ENCODE measurements at places on chromosomes 13 and 19.

DNA sequence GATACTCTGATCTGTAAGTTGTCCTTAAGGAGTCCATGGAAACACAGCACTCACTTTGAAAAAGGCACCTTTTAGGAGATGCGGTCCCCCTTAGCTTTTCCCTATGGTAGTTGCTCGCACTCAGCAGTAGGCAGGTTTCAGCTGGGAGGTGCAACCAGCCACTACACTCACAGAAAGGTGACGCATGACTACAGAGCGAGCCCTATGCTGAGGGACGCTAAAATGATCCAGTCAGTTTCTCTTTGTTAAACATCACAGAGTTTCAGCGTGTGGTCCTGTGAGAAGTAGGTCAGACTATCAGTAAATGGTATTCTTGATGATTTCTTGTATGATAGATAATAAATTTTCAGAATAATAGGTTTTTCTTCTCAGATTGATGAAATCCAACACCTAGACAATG is 362.7 kb upstream of the MIR17HG start:
- H3K36me3 ChIP-seq, result no peaks in the 10 kb centered on the region
- DNase-seq, result no peak
- H3K27ac ChIP-seq, result no peak overlapping the region
- H3K4me3 ChIP-seq, result no peak overlapping the region
- no peaks in the 10 kb centered on the region for H3K27me3 ChIP-seq

GRCh38 chr19:5271145-5271544 is 69.5 kb downstream of the PTPRS start:
- H3K27ac ChIP-seq, result no peak overlapping the region
- no peak overlapping the region for H3K4me3 ChIP-seq
- no peaks in the 10 kb centered on the region for H3K4me1 ChIP-seq
- H3K36me3 ChIP-seq, result peaks cover 24% of the 10 kb centered on the region
- no peak for DNase-seq

- no peaks in the 10 kb centered on the region for H3K36me3 ChIP-seq
- no peak for DNase-seq
- H3K4me1 ChIP-seq, result no peaks in the 10 kb centered on the region
- H3K27me3 ChIP-seq, result no peaks in the 10 kb centered on the region
Observed at GRCh38 chr13:22047082-22047784, 376.4 kb downstream of the FGF9 start.

GRCh38 chr19:7513809-7514642 is 1.9 kb upstream of the ZNF358 start:
- no peaks in the 10 kb centered on the region for H3K4me1 ChIP-seq
- H3K36me3 ChIP-seq, result no peaks in the 10 kb centered on the region
- DNase-seq, result no peak
- no peaks in the 10 kb centered on the region for H3K27me3 ChIP-seq

DNA sequence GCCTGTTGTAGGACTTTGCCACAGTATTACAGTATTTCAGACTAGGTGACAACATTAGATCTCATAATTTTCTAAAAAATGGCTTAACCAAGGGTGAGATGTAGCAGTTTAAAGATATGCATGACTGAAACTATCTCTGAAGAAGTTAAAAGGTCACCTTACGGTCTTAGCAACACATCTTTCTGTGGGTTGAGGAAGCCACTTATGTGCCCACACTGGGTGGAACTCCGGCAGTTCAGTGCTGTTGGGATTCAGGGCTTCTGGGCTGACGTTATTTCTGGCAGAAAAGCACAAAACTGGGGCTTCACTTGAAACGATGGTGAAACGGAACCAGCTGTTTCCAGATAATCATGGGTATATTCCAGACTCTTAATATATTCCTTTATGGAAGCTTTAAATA is 697.3 kb downstream of the PCDH9 start:
- no peak overlapping the region for H3K4me3 ChIP-seq
- H3K4me1 ChIP-seq, result no peaks in the 10 kb centered on the region
- H3K27me3 ChIP-seq, result no peaks in the 10 kb centered on the region
- no peak for DNase-seq

DNA sequence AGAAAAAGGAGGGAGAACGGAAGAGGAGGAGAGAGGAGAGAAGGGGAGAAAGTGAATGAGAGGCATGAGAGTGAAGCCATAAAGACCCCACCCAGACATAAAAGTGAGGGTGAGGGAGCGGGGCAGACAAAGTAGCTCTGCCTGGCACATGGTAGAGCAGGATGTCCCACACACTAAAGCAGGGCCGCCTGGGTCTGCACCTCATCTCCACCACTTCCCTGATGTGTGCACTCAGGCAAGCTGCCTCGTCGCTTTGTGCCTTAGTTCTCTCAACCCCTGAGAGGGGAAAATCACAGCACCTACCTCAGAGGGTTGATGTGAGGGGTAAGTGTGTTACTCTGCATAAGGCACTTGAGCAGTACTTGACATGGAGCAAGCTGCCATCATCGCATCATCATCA is 488.1 kb downstream of the COG6 start:
- no peaks in the 10 kb centered on the region for H3K36me3 ChIP-seq
- no peak overlapping the region for H3K4me3 ChIP-seq
- H3K27me3 ChIP-seq, result no peaks in the 10 kb centered on the region
- no peak for DNase-seq
- no peak overlapping the region for H3K27ac ChIP-seq
- H3K4me1 ChIP-seq, result no peaks in the 10 kb centered on the region

GRCh38 chr13:35365883-35366282 is 110.6 kb downstream of the MAB21L1 start:
- DNase-seq, result no peak
- H3K27me3 ChIP-seq, result no peaks in the 10 kb centered on the region
- no peaks in the 10 kb centered on the region for H3K36me3 ChIP-seq
- no peak overlapping the region for H3K27ac ChIP-seq
- H3K4me3 ChIP-seq, result no peak overlapping the region

GRCh38 chr13:31050486-31051400 is 111.0 kb downstream of the HSPH1 start:
- no peaks in the 10 kb centered on the region for H3K36me3 ChIP-seq
- H3K27ac ChIP-seq, result no peak overlapping the region
- DNase-seq, result no peak
- H3K27me3 ChIP-seq, result no peaks in the 10 kb centered on the region
- peaks cover 16% of the 10 kb centered on the region for H3K4me1 ChIP-seq

- no peaks in the 10 kb centered on the region for H3K36me3 ChIP-seq
- H3K27ac ChIP-seq, result no peak overlapping the region
- no peak overlapping the region for H3K4me3 ChIP-seq
- no peaks in the 10 kb centered on the region for H3K4me1 ChIP-seq
- no peak for DNase-seq
Observed at GRCh38 chr19:16266586-16266942, 58.1 kb upstream of the KLF2 start.

DNA sequence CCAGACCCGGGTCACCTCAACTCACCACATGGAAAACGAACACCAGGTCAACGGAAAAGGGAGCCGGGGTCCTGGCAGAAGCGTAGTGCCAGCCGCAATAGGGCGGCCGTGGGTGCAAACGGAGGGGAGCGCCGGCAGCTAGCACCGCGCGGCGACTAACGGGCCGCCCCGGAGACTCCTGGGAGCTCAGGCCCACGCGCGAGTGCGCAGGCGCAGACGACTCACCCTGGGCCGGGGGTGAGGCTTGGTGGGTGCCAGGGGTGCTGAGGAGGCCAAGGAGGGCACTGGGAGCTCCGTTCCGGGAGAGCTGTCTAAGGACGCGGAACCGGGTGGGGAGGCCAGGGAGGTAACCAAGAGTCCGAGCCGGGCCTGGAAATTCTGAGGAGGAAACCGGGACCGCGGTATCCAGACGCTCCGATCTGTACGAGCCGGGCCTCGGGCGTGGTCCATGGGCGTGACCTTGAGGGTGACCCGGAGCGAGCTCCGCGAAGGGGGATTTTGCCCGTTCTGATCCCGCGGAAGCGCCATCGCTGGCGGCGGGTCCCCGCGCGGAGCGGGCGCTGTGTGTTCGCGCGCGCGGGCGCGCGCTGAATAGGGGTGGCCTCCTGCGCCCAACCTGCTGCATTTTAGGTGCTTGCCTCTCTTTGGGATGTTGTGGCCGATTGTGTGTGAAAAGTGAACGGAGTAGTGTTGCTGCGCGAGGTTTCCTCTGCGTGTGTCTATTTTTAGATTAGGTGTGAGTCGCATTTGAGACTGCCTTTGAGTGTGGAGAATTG is at the start of gene ZNF382:
Gene ZNF382, plus strand, starts transcription at position 213 of the 776 bp plus-strand sequence. CDS start 4,602 bp downstream, outside the sequence.
- H3K36me3 ChIP-seq, result peaks cover 8% of the 10 kb centered on the region
- H3K27ac ChIP-seq, result peak within 1 kb of the TSS; percentile 85
- H3K4me1 ChIP-seq, result peaks cover 18% of the 10 kb centered on the region
- no peaks in the 10 kb centered on the region for H3K27me3 ChIP-seq
- DNase-seq, result peak; percentile 82
- peak within 1 kb of the TSS; percentile 66 for H3K4me3 ChIP-seq

DNA sequence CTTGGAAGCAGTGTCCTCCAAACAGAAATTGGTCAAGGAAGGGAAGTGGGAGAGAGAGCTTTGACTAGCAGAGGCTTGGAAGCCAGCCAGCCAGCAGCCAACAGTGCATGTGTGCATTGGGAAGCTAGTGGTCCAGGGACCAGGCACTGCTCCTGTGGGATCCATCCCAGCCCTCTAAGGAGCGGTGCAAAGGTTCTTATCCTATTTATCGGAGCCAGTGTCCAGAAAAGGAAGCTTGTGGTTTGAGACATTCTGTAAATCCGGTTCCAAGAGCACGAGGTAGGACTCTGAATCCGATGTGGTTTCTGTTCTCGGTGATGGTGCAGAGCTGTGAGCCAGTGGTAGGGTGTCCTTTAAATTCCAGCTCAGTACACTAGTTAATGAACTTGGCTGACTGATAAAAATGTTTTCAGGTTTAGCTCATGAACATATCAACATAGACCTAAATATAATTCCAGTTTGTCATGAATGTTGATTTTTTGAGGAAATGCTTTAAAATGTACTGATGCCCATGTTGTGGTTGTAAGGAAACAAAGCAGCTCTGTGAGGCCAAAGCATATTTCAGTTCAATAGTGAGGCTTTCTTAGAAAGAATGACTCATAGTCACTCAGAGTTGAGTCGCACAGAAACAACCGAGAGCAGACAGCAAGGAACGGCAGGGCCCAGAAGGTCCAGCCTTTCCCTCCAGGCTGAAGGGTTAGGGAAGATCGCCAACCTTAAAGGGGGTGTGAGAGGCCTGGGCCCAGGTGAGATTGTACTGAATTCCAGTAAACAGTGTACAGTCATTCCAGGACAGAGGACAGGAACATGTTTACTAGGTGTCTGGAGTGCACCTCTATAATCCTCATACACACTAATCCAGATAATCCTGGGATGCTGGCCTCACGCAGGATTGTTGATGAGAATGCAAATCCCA is 21.5 kb upstream of the GARRE1 start:
- peaks cover 33% of the 10 kb centered on the region for H3K36me3 ChIP-seq
- H3K27ac ChIP-seq, result peak overlapping the region; percentile 53
- no peak overlapping the region for H3K4me3 ChIP-seq
- H3K4me1 ChIP-seq, result no peaks in the 10 kb centered on the region
- H3K27me3 ChIP-seq, result no peaks in the 10 kb centered on the region
- DNase-seq, result peak; percentile 77

DNA sequence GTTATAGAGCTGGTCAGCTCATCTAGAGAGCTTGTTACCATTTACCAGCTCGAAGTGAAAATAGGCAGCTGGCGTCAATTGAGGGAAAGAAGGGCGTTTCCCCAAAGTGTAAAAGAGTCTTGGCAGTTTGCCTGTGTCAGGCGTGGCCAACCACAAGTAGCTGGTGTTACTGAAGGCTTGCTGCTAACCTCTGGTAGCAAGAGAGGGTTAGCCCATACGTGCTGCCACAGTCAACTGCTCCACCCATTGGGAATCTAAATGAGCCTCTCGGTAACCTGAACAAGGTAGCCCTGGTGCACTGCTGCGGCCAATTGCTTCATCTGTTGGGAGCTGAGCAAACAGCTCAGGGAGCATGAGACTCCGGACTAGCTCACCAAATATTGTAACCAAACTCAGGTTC is 314.9 kb upstream of the SLITRK5 start:
- no peaks in the 10 kb centered on the region for H3K4me1 ChIP-seq
- H3K4me3 ChIP-seq, result no peak overlapping the region
- DNase-seq, result no peak
- no peaks in the 10 kb centered on the region for H3K36me3 ChIP-seq
- no peak overlapping the region for H3K27ac ChIP-seq

- H3K36me3 ChIP-seq, result no peaks in the 10 kb centered on the region
- H3K4me1 ChIP-seq, result no peaks in the 10 kb centered on the region
- no peak overlapping the region for H3K27ac ChIP-seq
- H3K4me3 ChIP-seq, result no peak overlapping the region
Observed at GRCh38 chr13:88086577-88086976, 415.4 kb downstream of the SLITRK5 start.

- H3K27ac ChIP-seq, result no peak overlapping the region
- no peak overlapping the region for H3K4me3 ChIP-seq
- H3K4me1 ChIP-seq, result no peaks in the 10 kb centered on the region
- H3K36me3 ChIP-seq, result no peaks in the 10 kb centered on the region
Observed at GRCh38 chr13:95226932-95227695, 74.1 kb downstream of the ABCC4 start.

- H3K4me3 ChIP-seq, result no peak overlapping the region
- no peak for DNase-seq
Observed at GRCh38 chr19:54325194-54325621, 12.2 kb upstream of the LILRA5 start.

DNA sequence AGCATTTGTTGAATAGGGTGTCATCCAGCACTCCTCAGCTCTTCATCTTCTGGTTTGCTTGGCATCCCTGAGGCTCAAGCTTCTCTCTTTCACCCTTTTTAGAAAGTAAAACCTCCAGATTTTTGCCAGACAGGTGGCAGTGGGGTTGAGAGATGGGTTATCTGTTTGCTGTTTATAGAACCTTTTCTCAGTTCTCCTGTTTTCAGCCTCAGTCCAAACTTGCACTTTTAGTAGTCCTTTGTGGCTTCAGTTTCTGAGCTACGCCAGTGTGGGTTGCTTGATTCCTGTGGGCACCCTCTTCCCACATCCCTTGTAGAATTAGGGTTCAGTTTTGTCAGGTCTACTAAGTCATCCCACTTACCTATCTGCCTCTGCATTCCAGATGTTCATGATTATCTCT is 147.9 kb downstream of the PAN3 start:
- H3K27me3 ChIP-seq, result no peaks in the 10 kb centered on the region
- H3K4me1 ChIP-seq, result no peaks in the 10 kb centered on the region
- H3K36me3 ChIP-seq, result no peaks in the 10 kb centered on the region
- no peak for DNase-seq
- H3K27ac ChIP-seq, result no peak overlapping the region

DNA sequence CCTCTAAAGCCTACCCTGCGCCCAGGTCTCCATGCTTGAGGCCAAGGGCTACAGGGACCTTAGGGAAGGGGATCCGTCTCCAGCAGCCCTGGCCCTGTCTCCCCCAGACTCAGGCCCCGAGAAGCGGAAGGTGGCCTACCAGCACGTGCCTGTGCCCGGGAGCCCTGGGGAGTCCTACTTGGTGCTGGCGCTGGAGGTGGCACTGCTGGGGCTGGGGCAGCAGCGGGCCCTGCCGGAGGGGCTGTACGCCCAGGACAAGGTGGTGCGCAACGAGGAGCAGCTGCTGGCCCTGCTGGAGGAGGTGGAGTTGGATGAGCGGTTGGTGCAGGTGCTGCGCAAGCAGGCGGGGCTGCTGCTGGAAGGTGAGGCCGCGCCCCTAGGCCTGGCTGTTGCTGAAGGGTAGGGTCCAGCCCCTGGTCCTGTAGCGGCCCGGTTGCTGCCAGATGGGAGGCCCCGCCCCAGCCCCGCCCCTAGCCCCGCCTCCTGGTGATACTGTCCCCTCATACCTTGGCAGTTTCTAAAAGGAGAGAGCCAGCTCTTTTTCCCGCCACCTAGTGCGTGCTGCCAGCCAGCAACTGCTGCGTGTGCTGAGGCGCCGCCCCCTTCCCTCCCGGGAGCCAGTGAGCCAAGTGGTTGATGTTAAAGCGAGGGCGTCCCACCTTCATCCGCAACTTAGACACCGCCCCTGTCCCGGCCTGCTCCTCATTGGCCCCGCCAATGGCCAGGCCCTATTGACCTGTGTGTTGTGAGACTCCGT is 22.6 kb downstream of the ZSWIM4 start:
- peaks cover 3% of the 10 kb centered on the region for H3K36me3 ChIP-seq
- H3K4me3 ChIP-seq, result no peak overlapping the region
- no peak for DNase-seq
